ENCODE measurements at places on chromosomes 1 and 21. TPM values are rescaled to one million over a fixed set of nuclear protein-coding genes. Genes with fewer than 3 reads are reported as not detected.

GPR61 gene
- total RNA-seq, result 0.11 TPM

SPATA6 gene
- total RNA-seq, result 41.5 TPM

WLS gene
- total RNA-seq, result 44.0 TPM

ROR1 gene
- 1.8 TPM for total RNA-seq

IL10 gene
- 1.2 TPM for total RNA-seq

FAM167B gene
- 4.0 TPM for total RNA-seq

- H3K36me3 ChIP-seq, result peaks cover 17% of the 10 kb centered on the region
- H3K27me3 ChIP-seq, result no peaks in the 10 kb centered on the region
- peaks cover 19% of the 10 kb centered on the region for H3K4me1 ChIP-seq
- peak; percentile 82 for DNase-seq
- no peak overlapping the region for H3K4me3 ChIP-seq
Observed at GRCh38 chr1:209850342-209850979, 22.7 kb downstream of the UTP25 start.

DNA sequence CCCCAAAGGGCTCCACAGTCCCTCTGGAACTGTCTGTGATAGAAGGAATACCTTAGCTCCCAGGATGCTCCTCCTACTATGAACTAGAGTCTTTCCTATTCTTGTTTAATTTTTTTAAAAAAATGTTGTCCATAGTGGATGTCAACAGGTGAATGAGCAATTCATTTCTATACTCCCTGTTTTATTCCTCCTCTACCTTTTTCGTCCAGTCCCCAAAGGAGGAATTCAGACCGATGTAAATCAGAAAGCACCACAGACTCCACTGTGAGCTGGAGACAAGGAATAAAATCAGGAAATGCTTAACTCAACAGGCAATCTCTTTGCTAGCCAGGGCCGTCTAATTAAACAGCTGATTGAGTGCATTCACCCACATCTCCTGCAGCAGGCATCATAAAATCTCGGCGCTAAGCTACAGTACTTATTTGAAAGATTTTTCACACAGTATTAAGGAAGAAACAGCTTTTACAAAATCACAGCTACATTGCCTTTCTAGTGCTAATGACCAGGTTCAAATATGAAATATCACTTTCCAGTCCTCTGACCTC lies 381.6 kb downstream of the SIPA1L2 start:
- H3K27ac ChIP-seq, result no peak overlapping the region
- no peak overlapping the region for H3K4me3 ChIP-seq
- no peaks in the 10 kb centered on the region for H3K4me1 ChIP-seq
- DNase-seq, result no peak

GRCh38 chr1:25255706-25256577 lies 8.7 kb upstream of the RSRP1 start:
- H3K27ac ChIP-seq, result no peak overlapping the region
- no peaks in the 10 kb centered on the region for H3K36me3 ChIP-seq
- H3K4me1 ChIP-seq, result peaks cover 21% of the 10 kb centered on the region
- no peak for DNase-seq
- no peaks in the 10 kb centered on the region for H3K27me3 ChIP-seq

- no peaks in the 10 kb centered on the region for H3K4me1 ChIP-seq
- H3K27me3 ChIP-seq, result no peaks in the 10 kb centered on the region
- H3K36me3 ChIP-seq, result no peaks in the 10 kb centered on the region
- no peak overlapping the region for H3K4me3 ChIP-seq
- peak; percentile 39 for DNase-seq
Observed at GRCh38 chr1:67766141-67766978, 66.9 kb downstream of the GNG12 start.

GRCh38 chr1:218498056-218498938 lies 153.2 kb downstream of the TGFB2 start:
- DNase-seq, result no peak
- no peak overlapping the region for H3K27ac ChIP-seq
- no peaks in the 10 kb centered on the region for H3K27me3 ChIP-seq
- no peaks in the 10 kb centered on the region for H3K36me3 ChIP-seq
- no peak overlapping the region for H3K4me3 ChIP-seq

DNA sequence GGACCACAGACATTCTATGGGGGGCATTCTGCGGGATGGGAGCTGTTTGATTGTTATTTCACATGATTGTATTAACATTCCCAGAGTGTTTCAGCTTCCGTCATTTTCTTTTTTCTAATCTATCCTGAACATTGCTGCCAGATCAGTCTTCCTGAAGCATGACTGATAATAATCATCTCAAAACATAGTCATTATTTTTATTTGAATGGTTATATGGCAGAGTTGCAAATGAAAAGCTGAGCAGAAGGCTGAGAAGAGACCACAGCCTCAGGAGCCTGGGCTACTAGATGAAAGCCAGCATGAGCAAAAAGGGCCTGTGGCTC lies 109.0 kb downstream of the ERG start:
- H3K4me1 ChIP-seq, result no peaks in the 10 kb centered on the region
- no peaks in the 10 kb centered on the region for H3K27me3 ChIP-seq
- no peaks in the 10 kb centered on the region for H3K36me3 ChIP-seq
- no peak overlapping the region for H3K4me3 ChIP-seq
- no peak overlapping the region for H3K27ac ChIP-seq

- no peaks in the 10 kb centered on the region for H3K36me3 ChIP-seq
- DNase-seq, result no peak
- H3K4me3 ChIP-seq, result no peak within 1 kb of the TSS
- peaks cover 21% of the 10 kb centered on the region for H3K4me1 ChIP-seq
Observed at GRCh38 chr1:160081261-160081936, at the start of gene KCNJ9. Gene KCNJ9 (plus strand): TSS chr1:160081538. CDS start chr1:160084031, 2,493 bp downstream.

DNA sequence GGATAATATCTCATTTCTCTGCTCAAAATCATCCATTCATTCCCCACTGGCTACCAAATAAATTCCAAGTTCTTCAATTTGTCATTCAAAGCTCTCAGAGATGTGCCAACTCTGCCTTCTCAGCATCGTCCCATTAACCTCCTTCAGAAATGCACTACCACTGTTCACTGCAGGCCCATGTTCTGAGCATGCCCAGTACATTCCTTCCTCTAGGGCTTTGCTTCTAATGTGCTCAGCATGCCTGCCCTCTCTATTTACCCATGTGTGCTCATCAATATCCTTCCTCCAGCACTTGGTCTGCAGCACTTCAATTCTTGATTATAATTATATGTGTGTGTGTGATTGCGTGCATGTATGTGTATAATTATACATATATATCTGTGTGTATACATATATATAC lies 36.1 kb upstream of the RGS8 start:
- H3K27me3 ChIP-seq, result no peaks in the 10 kb centered on the region
- no peaks in the 10 kb centered on the region for H3K36me3 ChIP-seq
- no peak for DNase-seq
- H3K4me3 ChIP-seq, result no peak overlapping the region

GRCh38 chr1:24822887-24823286 lies 77.6 kb downstream of the CLIC4 start:
- no peak for DNase-seq
- H3K4me3 ChIP-seq, result no peak overlapping the region
- H3K27ac ChIP-seq, result no peak overlapping the region
- no peaks in the 10 kb centered on the region for H3K36me3 ChIP-seq
- no peaks in the 10 kb centered on the region for H3K27me3 ChIP-seq

DNA sequence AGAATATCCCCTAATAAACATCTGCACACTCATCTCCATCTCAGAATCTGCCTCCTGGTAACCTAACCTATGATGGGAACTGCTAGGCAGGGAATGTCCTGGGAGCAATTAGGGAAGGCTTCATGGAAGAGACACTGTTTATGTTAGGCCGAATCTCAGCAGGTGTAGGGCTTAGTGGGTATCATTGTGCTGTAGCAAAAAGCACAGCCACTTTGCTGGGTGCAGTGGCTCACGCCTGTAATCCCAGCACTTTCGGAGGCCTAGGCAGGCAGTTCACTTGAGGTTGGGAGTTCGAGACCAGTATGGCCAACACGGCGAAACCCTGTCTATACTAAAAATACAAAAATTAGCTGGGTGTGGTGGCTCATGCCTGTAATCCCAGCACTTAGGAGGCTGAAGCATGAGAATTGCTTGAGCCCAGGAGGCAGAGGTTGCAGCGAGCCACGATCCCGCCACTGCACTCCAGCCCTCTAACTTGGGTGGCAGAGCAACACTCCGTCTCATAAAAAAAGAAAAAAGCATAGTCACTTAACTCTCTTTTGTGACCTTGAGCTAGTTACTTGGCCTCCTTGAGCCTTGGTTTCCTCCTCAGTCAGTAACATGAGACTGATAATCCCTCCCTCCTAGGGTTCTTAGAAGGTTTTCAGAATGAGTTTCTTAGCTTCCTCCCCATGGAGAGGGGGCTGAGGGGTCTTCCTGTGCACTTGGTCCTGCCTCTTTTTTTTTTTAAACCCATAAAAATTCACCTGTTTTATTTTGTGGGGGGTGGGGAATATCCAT lies 3.5 kb downstream of the RAB42 start:
- H3K27ac ChIP-seq, result no peak overlapping the region
- H3K27me3 ChIP-seq, result no peaks in the 10 kb centered on the region
- H3K4me3 ChIP-seq, result no peak overlapping the region
- H3K4me1 ChIP-seq, result peaks cover 3% of the 10 kb centered on the region
- H3K36me3 ChIP-seq, result no peaks in the 10 kb centered on the region

DNA sequence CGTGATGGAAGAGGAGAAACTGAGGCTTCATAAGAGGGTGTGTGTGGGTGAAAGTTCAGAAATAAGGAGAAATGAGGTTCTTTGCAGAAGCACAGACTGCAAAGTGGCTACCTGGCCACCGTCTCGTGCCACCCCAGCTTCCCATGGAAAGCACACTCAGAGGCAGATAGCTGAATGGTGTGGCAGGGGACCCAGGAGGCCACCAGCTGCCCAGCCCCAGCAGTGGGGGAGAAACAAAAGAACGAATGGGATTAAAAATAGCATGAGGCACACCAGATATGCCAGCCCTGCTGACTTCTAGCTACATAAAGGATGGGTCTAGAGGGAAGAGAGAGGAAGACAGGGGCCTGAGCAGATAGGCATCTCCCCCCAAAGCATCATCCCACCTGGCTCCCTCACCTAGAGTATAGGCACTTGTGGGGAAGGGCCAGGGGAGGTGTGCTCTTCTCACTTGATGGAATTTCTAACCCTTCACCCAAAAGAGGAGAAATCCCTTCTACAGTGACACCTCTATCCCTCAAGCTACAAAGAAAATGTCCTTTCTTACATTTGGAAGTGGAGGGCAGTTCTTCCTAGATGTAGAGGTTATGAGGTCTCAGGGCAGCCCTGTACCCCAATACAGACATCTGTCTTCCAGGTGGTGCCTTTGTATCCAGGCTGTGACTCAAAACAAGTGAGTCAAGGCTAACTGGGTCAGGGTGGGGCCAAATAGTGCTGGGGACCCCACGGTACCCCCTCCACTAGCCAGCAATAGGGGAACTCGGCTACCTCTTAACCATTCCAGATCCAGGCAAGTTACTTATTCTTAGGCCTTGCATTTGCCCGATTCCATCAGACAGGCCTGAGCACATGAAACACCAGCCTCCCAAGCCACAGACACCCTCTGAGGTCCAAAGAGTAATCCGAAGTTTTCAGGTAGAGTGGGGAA lies 3.5 kb downstream of the HDGF start:
- H3K36me3 ChIP-seq, result peaks cover 8% of the 10 kb centered on the region
- peak; percentile 2 for DNase-seq
- H3K27me3 ChIP-seq, result no peaks in the 10 kb centered on the region

DNA sequence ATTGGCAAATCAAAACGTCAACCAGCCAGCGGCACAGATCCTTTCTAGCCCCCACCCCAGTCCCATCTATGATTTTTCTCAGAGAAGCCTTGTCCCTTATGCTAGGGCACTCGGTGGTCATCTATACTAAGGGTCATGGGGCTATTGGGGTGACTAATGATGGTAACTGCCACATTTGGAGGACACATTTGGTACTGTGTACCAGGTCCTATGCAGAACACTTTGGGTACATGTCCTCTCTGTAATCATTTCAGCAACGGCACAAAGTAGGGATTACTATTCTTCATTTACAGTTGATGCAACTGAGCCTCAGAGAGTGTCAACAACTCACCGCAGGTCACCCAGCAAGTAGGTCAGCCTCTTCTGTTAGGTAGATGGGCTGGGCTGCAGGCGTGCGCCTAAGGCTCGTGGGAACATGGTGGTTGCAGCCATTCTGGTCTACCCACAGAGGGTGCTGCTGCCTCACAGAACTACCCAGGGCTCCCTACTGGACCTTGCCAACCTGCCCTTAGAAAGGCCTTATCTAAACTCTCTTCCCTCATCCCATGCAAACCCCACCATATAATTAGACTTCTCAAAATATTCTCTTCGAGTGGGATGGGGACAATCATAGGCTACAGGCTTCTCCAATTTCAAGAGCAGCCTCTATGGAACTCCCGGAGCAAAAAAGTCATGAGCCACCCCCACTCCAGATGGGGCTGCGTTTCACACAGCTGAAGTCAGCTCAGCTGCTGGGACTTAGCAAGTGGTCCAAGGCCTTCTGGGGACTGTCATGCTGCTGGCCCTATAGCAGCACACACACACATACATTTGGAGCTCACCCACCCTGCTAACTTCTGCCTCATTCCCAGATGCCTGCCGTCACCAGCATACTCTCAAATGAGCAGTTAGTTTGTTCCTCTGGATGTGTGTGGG lies 5.8 kb upstream of the SDHB start:
- H3K27ac ChIP-seq, result no peak overlapping the region
- no peaks in the 10 kb centered on the region for H3K4me1 ChIP-seq
- H3K36me3 ChIP-seq, result no peaks in the 10 kb centered on the region

DNA sequence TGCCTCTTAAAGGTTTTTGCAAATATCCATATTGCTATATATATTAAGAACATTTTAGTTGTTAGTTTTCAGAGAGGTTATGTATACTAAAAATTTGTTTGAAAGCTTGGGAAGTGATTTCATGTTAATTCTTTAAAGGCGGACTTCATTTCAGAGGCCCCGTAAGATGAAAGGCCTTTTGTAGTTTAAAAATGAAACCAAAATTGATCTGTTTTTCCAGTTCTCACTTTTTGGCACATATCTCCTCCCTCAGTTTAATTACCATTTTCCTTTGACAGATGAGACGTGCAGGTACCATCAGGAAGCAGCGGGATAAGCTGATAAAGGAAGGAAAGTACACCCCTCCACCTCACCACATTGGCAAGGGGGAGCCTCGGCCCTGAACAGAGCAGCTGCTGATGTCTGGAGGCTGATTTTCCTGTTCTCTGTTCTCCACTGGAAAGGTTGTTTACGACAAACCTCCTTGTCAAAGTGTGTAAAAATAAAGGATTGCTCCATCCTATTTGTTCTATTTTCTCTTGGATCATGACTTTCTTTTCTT lies 8.0 kb downstream of the NDUFS5 start:
- H3K27ac ChIP-seq, result no peak overlapping the region
- H3K4me3 ChIP-seq, result no peak overlapping the region
- no peaks in the 10 kb centered on the region for H3K4me1 ChIP-seq

DNA sequence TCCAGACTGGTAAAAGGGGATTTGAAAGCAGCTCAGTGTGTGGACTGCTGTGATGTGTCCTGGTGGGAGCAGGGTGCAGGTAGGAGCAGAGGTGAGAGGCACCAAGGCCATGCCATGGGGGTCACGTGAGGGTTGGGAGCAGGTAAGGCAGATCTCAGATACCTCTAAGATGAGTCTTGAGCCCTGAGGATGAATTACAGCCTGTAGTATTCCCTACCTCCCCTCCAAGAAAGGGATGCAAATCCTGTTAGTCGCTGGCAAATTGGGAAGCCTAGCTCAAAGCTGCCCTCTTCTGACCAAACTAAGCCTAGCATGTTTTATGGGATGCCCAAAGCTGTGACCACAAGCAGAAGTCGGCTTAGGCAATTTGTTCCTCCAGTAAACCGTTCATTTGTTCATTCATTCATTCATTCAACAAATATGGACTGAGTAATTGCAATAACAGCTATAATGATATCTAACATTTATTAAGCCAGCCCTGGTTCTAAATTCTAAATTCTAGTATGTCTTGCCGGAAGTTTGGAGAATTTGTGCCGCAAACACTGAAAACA lies 3.9 kb upstream of the NUAK2 start:
- H3K4me3 ChIP-seq, result no peak overlapping the region
- H3K27me3 ChIP-seq, result no peaks in the 10 kb centered on the region
- peaks cover 36% of the 10 kb centered on the region for H3K4me1 ChIP-seq
- no peaks in the 10 kb centered on the region for H3K36me3 ChIP-seq
- peak; percentile 66 for DNase-seq
